Breast epithelium (tissue), 4 donors: ENCODE measurements at places on chromosomes 5 and 9. TPM values are rescaled to one million over a fixed set of nuclear protein-coding genes. Genes with fewer than 3 reads are reported as not detected.

DNA sequence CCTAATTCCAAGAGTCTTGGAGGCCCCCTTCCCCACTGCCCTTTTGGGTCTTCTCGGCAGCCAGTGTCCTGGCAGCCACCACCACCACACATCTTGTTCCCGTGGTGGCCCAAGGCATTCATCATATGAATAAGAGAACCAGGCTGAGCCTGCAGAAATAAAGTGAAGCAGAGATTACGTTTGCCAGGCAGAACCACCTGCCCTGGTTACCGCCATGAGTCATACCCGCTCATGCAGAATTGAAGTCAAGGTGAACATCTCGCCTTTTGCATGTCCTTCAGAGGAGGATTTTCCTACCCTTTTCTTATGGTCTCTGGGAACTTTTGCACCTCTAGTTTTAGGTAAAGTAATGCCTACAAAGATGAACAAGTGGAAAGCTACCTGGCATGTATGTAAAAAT lies 119.5 kb upstream of the LMX1B start:
- DNase-seq, result no peak

The MELK gene
- total RNA-seq, result not detected

The SHC3 gene
- 6.7 TPM for total RNA-seq

The PCDHA11 gene
- total RNA-seq, result 3.4 TPM
